ENCODE measurements at places on chromosomes 5 and 9.
A peak's percentile ranks its signal among the peaks of the same experiment; 100 is the strongest.

DNA sequence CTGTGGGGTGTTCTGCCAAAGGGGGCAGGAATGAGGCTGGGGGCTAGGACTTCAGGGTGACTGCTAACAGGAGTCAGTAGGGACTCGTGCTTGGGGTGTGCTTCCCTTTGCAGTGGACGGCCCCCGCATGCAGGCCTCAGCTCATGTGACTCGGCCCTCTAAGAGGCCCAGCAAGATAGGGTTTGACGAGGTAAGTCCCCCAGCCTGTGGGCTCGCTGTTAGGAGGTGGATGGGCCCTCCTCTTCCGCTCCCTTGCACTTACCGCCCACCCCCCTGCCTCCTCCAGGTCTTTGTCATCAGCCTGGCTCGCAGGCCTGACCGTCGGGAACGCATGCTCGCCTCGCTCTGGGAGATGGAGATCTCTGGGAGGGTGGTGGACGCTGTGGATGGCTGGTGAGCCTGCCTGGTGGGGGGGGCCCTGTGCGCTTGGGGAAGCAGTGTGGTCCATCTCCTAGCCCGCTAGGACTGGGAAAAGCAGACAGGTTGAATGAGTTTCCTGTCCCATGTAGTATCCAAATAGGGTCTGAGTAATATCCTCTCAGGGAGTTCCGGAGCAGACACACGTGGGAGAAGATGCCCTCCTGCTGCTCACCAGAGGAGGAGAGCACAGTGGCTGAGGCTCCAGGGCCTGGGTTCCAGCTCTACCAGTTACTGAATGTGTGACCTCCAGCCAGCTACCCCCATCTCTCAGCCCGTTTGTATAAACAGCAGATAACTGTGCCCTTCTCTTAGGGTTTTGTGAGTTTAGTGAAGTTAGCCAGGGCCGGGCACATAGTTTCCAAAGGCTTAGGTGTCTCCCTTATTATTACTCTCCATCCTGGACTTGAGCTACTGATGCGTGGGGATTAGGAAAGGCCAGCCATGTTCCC is 8.2 kb downstream of the CERCAM start:
- no peak for DNase-seq

GRCh38 chr9:18473652-18474279 is at the start of gene ADAMTSL1:
TSS of gene ADAMTSL1 (plus strand) at chr9:18474153. CDS start at chr9:18474233, 80 bp downstream.
- DNase-seq, result peak; percentile 41

DNA sequence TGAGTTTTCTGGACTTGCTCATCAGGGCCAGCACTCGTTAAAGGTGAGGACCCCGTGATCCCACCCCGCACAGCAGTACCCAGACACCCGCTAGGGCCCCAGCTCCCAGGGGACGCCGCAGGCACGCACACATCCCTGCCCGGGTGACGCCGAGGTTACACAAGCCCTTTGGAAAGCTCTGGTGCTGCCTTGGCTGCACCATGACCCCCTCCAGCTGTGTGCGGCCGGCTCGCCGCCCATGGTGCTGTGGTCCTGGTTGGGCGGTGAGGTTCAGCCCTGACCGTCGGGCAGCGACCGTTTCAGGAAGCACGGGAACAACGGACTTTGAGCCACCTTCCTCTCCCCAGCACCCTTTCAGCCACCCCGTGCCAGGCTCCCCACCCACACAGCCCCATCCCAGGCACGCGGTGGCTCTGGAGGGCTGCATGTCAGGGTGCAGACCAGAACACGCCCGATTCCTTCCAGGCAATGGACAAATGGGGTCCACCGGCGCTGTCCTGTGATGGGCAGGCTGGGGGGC is 7.5 kb upstream of the SLC12A7 start:
- no peak for DNase-seq

DNA sequence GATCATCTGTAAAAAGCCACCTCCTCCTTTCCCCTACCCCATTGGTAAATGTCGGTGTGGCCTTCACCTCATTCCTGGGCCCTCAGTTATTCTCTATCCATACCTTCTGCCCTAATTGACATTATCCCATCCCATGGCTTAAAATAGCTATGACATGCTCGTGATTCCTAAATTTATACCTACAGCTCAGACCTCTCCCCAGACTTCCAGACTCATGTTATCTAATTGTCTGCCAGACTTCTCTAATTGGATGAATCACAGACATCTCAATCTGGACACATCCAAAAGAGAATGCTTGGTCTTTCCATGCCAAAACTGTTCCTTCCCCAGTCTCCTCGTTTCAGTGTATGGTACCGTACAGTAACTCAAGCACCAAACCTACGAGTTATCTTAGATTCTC is 113.0 kb upstream of the GPR151 start:
- DNase-seq, result no peak

- DNase-seq, result no peak
These were observed 103.3 kb upstream of the NFIB start for GRCh38 chr9:14417237-14417636.

DNA sequence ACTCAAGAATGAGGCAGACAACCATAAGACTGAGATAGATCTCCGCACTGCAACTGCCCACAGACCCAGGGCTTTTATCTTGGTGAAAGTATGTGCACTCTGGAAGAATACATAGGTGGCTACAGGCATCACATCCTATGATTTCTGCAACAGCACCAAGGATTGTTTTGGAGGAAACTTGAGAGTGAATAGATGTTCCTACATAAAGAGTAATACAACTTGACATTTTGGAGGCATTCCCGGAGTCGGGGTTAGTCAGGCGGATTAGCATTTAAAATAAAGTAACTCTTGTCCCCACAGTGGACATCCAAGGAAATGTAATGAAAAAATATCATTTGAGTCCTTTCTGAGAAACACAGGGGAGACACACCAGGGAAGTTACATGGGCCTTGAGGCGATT is 26.7 kb downstream of the TMEM174 start:
- no peak for DNase-seq

GRCh38 chr9:124513376-124513994 is 6.3 kb upstream of the NR5A1 start:
- DNase-seq, result no peak

- DNase-seq, result no peak
These were observed 134.5 kb downstream of the C9orf152 start for GRCh38 chr9:110073356-110073905.

DNA sequence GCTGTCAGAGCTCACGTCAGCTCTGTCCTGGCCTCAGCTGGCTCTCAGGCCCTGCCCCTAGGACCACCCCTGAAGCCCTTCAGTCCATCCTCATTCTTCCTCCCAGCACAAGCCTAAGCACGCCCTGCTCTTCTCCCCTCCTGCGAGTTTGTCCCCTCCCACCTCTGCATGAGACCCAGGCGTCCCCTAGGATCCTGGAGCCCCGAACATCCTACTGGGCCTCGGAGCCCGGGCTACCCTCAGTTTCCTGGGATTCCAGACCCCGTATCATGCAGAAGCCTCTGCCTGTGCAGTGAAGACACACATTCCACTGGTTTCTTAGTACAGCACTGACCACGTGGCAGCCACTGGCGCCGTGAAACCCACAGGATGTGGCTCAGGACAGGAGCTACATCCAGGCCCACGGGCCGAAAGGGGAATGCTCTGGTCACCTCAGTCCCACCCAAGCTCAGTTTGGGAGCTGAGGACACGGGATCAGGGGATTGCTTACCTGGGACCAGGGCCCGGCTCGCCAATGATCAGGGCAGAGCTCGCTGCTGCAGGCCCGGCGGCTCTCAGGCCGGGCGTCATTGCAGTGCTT is 64.2 kb downstream of the ZNF354C start:
- no peak for DNase-seq

- peak; percentile 27 for DNase-seq
These were observed 347.9 kb downstream of the CDH9 start for GRCh38 chr5:26690511-26690910.

DNA sequence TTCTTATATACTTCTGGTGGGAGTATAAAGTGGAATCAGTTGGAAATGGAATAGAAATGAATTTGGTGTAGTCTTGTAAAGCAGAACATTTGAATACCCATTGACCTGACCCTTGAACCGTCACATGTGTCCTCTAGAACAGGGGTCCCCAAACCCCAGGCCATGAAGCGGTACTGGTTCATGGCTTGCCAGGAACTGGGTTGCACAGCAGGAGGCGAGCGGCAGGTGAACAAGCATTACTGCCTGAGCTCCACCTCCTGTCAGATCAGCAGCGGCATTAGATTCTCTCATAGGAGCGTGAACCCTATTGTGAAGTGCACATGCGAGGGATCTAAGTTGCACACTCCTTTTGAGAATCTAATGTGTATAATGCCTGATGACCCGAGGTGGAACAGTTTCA is 80.0 kb downstream of the RANBP17 start:
- DNase-seq, result no peak

GRCh38 chr5:14743601-14744295 is 79.2 kb downstream of the OTULIN start:
- DNase-seq, result no peak

DNA sequence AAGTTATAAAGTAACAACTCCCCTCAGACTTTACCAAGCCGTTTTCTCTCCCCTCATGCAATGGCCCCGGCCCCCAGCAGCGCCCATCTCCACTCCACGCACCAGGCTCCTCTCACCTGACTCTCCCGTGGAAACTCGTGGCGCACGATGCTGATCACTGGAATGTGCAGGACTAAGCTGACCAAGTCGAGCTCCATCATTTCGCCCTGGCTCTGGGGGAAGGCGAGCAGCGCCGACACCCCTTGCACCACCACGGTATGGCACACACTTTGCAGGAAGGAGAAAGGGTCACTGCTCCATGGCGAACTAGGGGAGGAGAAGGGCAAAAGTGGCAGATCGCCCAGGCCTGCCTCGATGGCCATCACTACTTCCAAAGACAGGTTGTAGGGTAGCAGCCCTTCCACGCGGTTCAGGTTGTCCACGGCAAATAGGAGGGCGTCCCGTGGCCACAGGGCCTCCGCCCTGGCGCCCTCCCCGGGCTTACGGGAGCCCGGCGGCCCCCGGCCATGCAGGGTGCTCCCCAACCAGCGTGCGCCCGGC is 1.2 kb downstream of the GRIN3A start:
- no peak for DNase-seq

- no peak for DNase-seq
These were observed 2.3 kb upstream of the FABP6 start for GRCh38 chr5:160227012-160227411.

DNA sequence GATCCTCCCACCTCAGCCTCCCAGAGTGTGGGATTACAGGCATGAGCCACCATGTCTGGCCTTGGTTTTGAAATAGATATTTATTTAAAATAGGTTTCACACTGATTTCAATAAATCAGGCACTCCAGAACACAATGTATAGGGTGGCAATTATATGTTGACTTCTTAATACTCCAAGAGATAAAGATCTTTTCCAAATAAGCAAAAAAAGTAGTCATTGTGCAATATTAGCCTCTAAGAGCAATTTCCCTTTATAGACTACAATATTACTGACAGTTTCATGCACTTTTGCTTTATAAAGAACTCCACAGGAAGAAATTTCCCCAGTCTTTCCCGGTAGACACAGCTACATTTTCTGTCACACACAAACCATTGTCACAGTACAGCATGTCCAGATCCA is 23.4 kb upstream of the RUFY1 start:
- DNase-seq, result no peak

- DNase-seq, result no peak
These were observed 176.0 kb downstream of the ZNF608 start for GRCh38 chr5:124570285-124571035.

- DNase-seq, result peak; percentile 81
These were observed 796 bp upstream of the GADD45G start for GRCh38 chr9:89603767-89604665.

DNA sequence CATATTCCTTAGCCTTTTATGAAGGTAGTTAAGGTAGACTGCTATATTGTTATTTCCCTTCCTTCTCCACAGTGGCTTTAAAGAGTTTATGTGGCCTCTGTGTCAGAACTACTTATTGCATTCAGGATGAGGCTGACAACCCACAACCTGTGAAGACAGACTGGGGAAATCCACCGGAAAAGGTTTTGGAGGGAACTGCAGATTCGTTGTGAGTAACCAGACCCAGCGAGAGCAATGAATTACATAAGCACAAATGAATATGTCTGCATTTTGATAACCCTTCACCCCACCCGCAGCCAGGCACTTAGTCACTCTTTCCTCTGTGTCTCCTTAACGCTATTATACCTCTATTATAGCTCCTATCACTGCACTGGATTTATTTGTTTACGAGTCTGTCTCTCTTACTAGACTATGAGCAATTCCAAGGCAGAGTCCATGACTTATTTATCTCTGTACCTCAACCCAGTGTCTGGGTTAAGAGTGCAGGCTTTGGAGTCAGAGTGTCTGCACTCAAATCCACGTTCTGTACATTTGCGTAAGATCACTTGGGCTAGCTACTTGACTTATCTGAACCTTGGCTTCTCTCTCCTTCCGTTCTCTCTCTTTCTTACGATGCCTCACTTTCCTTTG is 19.2 kb downstream of the KCTD16 start:
- no peak for DNase-seq

GRCh38 chr5:54579591-54580295 is 62.2 kb downstream of the SNX18 start:
- DNase-seq, result no peak

DNA sequence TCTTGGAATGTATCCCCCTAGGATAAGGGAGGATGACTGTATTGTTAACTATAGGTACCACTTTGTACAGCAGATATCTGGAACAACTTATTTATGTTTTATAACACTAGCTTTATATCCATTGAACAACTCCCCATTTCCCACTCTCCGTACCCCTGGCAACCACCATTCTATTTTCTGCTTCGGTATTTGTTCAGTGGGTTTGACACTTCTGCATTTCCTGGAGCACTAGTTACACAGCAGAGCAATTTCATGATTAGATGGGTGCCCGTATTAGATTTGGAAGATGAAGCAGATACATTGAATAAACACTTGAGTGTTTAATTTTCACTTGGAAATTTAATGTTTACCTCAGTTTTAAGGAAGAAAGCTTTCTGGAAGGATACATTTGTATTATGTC is 67.4 kb downstream of the SLC46A2 start:
- DNase-seq, result no peak

- DNase-seq, result no peak
These were observed 75.1 kb downstream of the PLCXD3 start for GRCh38 chr5:41435276-41435675.

DNA sequence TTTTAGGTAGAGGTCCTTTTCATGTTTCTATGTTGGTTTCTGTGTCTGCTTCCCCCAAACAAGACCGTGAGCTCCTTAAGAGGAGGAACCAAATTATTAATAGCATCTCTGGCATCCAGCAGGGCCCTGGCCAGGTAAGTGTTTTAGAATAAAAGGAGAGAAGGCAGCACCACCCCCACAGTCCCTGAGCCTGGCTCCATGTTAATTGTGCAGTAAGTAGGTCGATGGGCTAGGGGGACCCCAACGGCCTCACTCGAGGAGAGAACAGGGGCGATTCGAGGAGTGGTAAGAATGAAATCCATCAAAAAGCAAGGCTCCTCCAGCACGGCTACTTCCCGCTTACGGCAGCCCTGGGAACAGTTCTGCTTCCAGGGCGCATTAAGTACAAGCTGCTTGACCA is 67.0 kb downstream of the GABBR2 start:
- no peak for DNase-seq

GRCh38 chr5:54021431-54022164 is 288.8 kb downstream of the ARL15 start:
- DNase-seq, result no peak
